GM19239 (cell line): ENCODE measurements at places on chromosomes 13 and 19.
A peak's percentile ranks its signal among the peaks of the same experiment; 100 is the strongest.

GRCh38 chr19:8056533-8056932 lies 4.0 kb downstream of the CCL25 start:
- DNase-seq: no peak

GRCh38 chr13:32141462-32141861 lies 109.9 kb downstream of the FRY start:
- no peak for DNase-seq

GRCh38 chr19:33296488-33296971 lies 5.8 kb downstream of the CEBPA start:
- DNase-seq: no peak

DNA sequence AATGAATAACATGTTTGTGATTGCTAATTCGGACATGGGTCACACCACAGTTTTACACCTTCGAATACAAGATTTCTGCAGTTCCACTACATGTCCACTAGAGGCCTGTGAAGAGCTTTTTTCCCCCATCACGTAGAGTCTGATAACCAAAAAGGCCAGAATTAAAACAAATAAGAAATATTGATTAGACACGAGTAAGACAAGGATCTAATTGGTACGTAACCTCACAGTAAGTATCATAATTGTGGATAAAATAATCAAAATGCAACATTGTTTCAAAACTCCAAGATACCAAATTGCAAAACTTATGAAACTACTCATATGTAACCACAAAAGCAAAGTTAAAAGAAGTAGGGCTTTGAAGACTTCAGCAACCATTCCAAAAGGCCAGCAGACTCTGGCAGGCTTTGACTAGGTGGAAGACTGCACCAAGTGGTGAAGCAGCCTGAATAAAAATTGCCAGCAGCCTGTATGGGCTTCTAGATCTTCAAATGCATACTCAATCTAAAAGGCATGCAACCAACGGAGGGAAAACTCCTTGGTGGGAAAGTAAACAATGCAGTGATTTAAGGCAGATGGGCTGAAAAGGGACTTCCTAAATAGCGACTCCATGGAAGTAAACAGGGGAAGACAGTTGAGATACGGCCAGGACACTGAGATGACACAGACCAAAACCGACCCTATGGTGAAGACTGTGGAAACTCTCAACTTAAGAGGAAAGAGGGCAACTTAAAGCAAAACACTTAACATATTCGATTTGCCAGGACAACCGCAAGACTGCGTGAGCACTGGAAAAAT lies 56.7 kb downstream of the STARD13 start:
- DNase-seq: peak; percentile 21

DNA sequence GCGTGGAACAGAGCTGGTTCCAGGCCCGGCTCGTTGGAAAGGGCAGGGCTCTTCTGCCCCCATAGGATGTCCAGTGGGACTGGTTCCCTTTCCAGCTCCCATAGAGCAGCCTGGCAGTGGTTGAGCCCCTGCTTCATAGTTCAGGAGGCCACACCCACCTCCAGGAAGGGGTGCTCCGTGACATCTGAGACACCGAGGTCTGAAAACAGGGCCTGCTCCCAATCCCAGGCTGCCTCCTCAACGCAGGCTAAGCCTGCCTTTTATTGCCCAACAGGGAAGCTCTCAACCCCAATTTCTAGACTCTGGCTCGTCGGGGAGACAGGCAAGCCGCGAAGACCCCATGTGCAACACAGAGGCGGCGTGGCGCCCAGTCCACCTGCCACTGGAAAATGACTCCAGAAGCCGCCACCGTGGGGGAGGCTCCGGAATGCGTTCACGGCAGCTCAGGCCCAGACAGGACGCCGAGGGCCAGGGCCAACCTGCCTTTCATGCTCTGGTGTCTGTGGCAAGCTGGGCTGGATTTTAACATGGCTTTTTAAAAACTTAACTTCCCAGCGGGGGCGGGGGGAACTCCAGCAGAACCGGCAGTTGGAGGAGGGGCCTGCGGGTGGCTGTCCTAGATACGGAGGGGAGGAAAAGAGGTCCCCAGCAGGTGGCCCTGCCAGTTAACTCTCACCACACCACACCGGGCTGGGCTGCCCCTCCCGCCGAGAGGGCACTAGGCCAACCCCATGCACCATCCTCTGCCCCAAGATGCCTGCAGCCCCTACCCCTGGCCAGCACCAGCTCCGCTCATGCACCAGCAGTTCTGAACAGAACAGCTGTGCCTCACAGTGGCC lies 17.9 kb upstream of the TINCR start:
- DNase-seq: no peak

- no peak for DNase-seq
Observed at GRCh38 chr13:112907286-112907685, 61.7 kb upstream of the MCF2L start.
